Activated CD4-positive, alpha-beta T cell treated with anti-CD3 and anti-CD28 coated beads, Interleukin-2, amount 50 U/mL, for 48 hours (primary cell): ENCODE measurements at places on chromosomes 3 and 15.
A peak's percentile ranks its signal among the peaks of the same experiment; 100 is the strongest.

DNA sequence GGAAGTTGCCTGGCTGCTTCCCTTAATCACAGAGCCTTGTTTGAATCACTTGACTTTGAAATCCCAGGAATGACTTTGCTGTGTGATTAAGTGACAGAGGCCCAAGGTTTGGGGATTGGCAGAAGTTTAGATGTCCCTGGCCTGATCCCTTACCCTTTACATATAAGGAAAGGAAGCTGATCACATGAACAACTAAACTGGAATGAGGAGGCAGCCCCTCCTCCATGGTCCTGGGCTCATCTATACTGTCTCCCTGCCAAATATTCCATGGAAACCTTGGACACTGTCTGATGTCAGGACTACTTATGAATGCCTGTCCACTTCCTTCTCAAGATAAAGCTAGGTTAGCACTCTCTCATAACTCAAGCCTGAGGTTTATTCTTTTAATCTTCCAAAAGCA lies 181.3 kb upstream of the CTDSPL start:
- DNase-seq: no peak

DNA sequence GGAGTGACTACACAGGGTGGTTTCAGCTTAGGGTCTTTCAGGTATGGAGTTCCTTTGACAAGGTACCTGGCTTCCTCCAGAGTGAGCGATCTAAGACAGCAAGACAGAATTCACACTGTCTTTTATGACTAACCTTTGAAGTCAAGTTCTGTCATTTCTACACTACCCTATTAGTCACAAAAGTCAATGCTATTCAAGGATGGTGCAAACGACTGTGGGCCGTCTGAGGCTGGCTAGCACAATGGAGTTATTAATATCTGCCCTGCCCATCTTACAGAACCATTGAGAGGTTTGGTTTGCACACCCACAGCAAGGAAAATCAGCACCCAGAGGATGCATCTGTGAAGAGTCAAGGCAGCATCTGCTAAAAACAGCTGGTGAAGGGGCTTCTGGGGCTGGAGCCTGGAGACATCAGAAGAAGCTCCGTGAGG lies 62.9 kb upstream of the XCR1 start:
- peak; percentile 41 for DNase-seq

- DNase-seq: no peak
These were observed 120.7 kb downstream of the GMNC start for GRCh38 chr3:190741788-190742187.

DNA sequence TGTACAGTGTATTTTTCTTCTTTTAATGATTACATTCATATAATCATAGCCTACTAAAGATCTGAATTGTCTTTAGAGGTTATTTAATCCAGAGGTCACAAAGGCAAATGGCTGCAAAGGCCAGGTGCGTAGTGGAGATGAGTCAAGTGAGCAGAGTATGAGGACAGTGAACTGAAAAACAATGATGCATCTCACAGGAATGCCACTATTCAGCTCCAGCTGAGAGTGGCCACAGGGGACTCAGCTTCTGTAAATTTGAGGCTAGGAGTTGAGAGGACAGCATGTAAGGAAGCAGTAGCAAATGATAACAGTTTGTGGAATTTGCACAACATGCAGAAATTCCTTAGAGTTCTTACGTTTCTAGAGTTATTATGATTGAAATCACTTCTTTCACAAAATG lies 50.4 kb downstream of the COL6A5 start:
- no peak for DNase-seq

- DNase-seq: no peak
These were observed 264.2 kb upstream of the ROPN1 start for GRCh38 chr3:124256156-124256555.

DNA sequence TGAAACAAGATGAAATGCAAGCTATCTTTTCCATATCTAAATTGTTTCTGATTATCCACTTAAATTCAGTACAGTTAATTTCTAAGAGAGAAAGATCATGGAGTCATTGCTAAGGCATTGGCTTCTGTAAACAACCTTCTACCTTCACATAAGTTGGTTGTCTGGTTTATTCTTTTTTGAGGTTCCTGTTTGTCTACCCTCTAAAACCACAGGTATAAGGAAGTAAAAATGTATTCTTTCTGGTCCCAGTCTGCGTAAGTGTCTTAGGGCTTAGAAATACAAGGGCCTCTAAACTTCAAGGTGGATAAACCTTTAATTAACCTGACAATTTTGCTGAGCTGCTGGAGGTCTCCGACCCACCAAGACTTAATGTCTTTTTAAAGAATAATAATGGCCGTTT lies 3.6 kb upstream of the ATOSA start:
- no peak for DNase-seq

DNA sequence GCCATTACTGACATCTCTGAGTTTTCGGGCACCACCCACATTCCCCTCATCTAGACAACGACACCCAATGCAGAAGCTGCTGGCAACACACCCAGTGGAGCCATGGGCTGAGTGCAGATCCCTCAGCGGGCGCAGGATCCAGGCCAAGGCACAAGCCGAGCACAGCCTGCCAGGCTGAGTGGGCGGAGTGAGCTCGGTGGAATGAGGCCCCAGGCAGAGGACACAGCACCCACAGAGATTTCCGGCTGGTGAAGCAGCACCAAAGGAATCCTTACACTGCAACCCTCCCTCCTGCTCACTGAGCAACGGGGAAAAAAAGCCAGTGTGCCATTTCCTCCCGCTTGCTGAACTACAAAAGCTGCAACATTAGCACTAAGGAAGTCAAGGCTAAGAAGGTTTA lies 34.3 kb downstream of the ZMAT3 start:
- peak; percentile 69 for DNase-seq

DNA sequence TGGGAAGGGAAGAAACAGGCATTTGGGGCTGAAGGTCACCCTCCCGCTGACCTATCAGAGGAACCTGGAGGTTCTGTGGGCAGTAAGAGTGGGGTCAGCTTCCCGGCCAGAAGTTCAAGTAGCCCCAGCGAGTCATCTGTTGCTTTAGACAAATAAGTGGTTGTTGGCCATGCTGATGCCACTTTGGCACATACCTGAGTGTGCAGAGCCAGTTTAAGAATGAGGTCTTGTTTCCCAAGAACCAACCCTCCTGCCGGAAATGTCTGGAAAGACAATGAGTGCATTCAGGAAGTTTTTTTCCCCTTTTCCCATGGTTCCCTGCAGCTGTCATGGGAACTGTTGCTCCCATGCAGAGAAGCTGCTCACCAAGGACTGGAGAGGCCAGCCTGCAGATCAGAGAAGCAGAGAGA lies 166.7 kb downstream of the ZNF621 start:
- DNase-seq: no peak

GRCh38 chr15:38612159-38612863 lies 47.7 kb upstream of the RASGRP1 start:
- peak; percentile 72 for DNase-seq

GRCh38 chr15:77905301-77905920 lies 172.1 kb downstream of the TBC1D2B start:
- DNase-seq: no peak

DNA sequence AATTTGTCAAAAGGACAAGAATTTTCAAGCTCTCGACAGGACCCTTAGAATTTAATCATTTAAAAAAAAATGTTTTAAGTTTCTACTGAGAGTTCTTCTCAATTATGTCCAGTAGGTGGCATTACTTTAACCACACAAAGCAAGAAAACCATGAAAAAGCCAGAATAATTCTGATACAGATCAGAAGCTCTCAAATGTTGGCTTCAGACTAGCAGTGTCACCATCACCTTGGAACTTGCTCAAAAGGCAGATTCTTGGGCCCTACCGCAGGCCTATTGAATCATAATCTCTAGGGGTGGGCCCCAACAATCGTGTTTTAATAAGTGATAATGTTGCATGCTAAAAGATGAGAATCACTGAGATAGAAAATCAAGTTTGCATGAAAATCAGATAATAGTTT lies 99.5 kb upstream of the KCNMB2 start:
- DNase-seq: no peak

GRCh38 chr3:57164217-57164656 lies 916 bp downstream of the IL17RD start:
- DNase-seq: peak; percentile 38

DNA sequence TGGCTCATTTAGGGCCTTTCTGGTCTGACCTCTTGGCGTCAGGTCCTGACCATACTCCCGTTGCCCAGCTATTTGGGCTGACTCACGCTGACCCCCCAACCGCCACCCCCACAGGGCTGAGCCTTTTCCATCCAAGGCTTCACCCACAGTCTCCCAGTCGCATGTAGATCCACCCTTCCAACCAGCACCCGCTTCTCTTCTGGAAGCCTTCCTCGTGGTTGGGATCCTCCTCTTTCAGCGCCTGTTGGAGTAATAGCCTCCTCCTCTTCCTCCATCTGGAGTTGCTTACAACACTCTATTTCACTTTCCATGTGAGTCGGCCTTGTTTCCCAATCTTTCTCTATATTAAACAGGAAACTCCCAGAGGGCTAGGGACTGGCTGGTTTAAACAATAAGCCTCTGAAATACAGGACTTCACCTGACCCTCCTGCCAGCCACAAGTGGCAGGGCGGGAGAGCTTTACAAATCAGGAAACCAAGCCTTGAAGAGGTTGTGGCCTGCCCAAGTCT lies 2.1 kb upstream of the ALAS1 start:
- no peak for DNase-seq

GRCh38 chr3:159879146-159879545 lies 109.5 kb upstream of the IL12A start:
- DNase-seq: no peak

- DNase-seq: no peak
These were observed 375.9 kb downstream of the FGF12 start for GRCh38 chr3:192351441-192351840.

DNA sequence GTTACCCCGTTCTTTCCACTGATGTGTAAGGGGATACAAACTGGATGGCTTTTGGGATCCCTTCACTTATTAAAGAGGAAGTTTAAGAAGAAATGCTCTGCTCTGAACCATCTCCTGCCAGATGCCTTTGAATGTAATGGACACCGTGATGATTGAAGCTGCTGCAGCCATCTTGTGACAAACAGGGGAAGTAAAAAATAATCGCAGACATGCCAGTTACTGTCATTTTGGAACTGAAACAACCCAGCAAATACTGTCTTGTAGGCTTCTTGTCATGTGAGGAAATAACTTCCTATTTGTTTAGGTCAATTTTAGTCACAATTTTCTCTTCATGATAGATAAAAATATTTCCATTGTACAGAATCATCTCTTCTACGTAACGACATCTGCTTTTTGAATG lies 224.0 kb downstream of the CHL1 start:
- no peak for DNase-seq

- DNase-seq: no peak
These were observed 108.5 kb downstream of the PLCL2 start for GRCh38 chr3:16993227-16993626.

GRCh38 chr15:60442763-60443162 lies 36.2 kb downstream of the ICE2 start:
- no peak for DNase-seq

DNA sequence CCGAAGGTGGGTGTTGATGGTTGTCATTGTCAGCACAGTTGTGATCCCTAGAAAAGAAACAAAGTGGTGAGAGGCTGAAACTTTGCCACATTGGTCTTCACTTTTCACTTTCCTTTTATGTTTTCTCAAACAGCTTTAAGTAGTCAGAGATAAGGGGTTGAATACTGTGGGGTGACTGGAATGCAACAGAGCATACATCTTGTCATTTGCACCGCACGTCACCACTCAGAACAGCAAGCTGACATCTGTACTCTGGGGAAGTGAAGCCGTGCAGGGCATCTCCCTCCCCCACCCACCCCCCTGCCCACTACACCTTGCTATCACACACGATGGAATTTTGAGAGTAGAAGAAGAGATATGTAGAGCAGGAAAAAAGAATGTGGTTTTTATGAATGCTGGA lies 211.7 kb downstream of the GABRB3 start:
- DNase-seq: no peak

- DNase-seq: no peak
These were observed 12.9 kb downstream of the ISL2 start for GRCh38 chr15:76349301-76350070.

DNA sequence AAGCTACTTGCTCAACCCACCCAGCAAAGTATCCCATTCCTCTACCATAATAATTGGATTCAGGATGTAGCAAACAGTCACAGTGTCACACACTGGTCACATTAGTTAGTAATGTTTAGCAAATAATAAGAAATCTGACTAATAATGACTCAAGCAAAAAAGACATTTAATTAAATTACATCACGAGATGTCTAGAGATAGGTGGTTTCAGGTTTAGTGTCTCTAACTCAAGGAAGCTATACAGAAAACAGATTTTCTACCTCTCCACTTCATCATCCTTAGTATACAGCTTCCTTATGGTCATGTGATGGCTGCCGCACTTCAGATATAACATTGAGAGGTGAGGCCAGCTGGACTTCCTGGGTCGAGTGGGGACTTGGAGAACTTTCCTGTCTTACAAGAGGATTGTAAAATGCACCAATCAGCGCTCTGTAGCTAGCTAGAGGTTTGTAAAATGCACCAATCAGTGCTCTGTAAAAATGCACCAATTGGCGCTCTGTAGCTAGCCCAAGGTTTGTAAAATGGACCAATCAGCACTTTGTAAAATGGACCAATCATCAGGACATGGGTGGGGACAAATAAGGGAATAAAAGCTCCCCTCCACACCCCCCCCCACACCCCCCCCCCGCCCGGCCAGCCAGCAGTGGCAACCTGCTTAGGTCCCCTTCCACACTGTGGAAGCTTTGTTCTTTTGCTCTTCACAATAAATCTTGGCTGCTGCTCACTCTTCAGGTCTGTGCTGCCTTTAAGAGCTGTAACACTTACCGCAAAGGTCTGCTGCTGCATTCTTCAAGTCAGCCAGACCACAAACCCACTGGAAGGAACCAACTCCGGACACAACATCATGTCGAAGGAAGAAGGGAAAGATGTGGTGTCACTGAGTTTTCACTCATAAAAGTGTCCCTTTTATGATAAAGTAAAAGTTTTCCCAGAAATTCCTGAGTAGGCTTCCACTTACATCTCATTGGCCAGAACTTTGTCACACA lies 24.9 kb upstream of the ARPIN start:
- DNase-seq: no peak

DNA sequence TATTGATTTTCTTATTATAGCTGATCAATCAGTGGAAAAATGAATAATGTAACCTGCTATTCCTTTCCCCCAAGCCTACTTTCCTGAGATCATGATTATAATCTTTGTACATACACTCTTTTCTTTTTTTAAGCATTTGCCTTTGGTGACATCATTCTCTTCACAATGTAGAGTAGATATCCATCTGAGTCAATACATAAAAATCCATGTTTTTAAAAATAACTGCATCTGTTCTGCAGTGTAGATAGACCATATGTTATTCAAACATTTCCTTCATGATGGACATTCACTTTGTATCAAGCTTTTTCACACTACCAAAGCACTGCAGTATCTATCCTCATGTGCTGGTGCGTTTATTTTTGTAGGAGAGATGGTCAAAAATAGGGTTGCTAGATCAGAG lies 211.1 kb downstream of the PTPRG start:
- DNase-seq: no peak
